ENCODE measurements at places on chromosomes 2 and 18.

GRCh38 chr18:12840382-12840781, 43.7 kb downstream of the PTPN2 start:
- no peak for DNase-seq

GRCh38 chr2:29817801-29818680, 103.3 kb downstream of the ALK start:
- no peak for DNase-seq

- no peak for DNase-seq
Measured at GRCh38 chr2:233353101-233353768, 1.1 kb upstream of the DGKD start.

- no peak for DNase-seq
Measured at GRCh38 chr2:69366-70344, 23.4 kb upstream of the FAM110C start.

DNA sequence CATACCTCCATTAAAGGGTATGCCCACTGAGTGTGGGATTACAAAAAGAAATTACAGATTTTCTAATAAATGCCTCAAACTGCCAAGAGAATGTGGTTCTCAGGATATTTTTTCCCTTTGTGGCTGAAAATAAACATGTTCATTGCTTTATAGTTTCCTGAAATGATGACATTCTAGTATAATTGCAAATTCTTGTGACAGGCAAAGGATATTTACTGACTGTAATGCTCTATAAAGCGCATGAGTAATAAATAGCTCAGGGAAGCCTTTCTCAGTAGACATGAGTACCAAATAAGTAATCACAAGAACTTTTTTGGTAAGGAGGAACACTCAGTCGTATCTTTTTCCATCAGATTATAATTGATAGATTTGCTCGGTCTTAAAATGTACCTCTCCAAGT, 72.3 kb downstream of the FTCDNL1 start:
- DNase-seq = no peak

DNA sequence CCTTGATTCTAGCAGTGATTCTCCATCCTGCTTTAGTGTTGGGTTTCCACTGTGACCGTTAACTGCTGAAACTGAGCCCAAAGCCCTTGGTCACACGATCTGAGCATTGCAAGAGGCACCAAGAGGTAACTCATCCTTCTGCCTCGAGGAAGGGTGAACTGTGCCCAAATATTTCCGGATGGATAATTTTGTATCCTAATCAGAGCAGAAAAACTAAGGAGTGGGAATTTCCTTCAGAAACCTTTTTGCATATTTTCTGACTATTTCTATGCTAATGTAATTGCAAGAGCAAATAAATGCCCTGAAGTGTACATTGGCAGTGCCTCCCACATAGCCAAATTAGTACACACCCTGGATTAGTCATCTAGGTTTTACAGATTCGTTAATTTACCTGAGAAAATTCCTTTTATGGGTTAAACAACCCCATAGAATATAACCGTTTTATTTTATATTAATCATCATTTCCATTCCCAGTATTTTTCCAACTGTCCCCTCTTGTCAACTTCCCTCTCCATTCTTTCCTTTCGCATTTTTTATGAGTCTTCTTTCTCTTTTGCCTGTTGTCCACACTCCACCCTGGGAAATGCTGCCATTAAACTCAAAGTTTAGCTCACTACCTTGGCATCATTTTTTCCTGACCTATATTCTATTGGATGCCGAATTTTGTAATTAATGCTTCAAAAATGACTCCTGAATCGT, 31.7 kb upstream of the COBLL1 start:
- no peak for DNase-seq

- DNase-seq = no peak
Measured at GRCh38 chr2:203908066-203908796, 28.3 kb upstream of the ICOS start.

DNA sequence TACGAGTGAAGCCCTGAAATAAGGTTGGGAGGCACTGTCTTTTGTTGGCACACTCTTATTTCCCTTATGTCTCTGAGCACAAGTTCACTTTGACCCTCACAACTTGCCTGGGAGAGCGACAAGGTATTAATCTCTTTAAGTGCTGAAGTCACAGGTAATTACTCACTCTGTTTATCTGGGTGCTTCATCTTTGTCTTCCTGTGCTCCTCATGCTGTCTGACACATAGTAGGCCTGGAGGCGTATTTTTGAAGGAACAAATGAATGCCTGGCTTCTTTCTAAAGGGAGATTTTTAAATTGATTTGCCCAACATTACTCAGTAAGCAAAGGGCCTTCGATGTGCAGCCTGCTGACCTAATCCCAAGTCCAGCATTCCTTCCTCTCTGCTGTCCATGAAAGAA, 507.1 kb upstream of the TNP1 start:
- DNase-seq = no peak

DNA sequence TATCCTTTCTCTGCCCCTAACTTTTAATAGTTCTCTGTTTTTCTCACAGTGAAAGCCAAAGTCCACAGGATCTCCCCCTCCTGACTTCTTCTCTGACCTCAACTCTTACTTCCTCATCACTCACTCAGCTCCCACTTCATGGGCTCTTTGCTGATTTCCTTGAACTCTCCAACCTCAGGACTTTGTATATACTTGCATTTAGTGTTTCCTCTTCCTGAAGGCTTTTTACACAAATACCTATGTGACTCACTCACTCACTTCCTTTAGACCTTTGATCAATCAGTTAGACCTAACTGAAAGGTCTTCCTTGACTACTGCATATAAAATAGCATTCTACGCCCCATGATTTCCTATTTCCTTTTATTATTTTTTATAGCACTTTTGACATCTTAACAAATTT, 233.1 kb upstream of the MEX3C start:
- no peak for DNase-seq

- no peak for DNase-seq
Measured at GRCh38 chr2:145137901-145138300, 618.0 kb upstream of the ZEB2 start.

- no peak for DNase-seq
Measured at GRCh38 chr2:106044021-106044420, 150.1 kb downstream of the UXS1 start.

DNA sequence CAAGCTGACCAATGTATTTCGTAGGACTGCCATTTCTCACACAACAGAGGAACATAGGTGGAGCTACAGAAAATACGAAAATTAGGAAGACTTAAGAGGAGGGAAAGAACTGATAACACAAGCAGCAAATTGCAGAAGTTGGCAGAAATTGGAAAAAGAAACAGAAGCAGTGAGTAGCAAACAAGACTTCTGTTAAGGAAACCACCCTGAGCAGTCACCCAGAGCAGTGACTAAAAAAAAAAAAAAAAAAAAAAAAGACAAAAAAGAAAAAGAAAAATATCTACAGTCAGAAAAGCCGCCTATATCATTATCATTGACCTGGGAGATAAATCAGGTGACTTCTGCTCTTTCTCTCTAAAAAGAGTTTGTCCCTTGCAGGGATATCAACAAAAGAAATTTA, 21.4 kb downstream of the STK17B start:
- no peak for DNase-seq

- DNase-seq = no peak
Measured at GRCh38 chr2:35989040-35989439, 366.5 kb upstream of the CRIM1 start.

All from stimulated activated CD4-positive, alpha-beta T cell treated with anti-CD3 and anti-CD28 coated beads, Interleukin-15, amount 100 ng/mL, for 1 hour (primary cell).